ENCODE measurements at places on chromosomes 6 and 20.

DNA sequence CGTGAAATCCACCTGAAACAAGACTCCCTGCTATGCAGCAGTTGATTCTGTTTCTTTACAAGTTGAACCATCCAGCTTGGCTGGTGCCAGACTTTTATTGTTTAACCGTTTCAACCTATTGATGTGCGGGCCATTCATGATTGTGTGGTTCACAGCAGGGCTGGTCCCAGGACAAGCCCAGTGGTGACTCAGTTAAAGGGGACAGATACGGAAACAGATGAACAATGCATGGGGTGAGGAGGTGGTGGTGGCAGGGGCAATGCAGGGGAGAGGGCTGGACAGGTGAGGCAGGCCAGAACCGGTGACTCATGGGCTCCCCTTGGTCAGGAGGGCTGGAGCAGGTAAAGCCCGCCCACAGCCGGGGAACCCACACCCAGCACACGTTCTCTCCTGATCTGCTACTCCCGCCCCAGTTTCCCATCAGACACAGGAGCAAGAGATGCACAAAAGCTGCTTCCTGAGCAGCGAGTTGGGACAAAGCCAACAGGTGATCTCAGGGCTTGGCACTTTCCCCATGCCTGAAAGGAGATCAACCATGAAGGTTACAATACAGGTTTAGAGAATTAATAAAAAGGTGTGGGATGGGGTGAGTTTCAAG lies 232.2 kb downstream of the LY86 start:
- no peak for DNase-seq

- DNase-seq = no peak
Measured at GRCh38 chr6:29107758-29108157, at the start of gene OR2J3. TSS of gene OR2J3 (plus strand) at chr6:29108058. CDS start at chr6:29111891, 3,833 bp downstream.

GRCh38 chr6:126261792-126262421 lies 78.0 kb upstream of the CENPW start:
- DNase-seq = no peak

GRCh38 chr6:170453586-170454511 lies 99.3 kb downstream of the PSMB1 start:
- DNase-seq = no peak

DNA sequence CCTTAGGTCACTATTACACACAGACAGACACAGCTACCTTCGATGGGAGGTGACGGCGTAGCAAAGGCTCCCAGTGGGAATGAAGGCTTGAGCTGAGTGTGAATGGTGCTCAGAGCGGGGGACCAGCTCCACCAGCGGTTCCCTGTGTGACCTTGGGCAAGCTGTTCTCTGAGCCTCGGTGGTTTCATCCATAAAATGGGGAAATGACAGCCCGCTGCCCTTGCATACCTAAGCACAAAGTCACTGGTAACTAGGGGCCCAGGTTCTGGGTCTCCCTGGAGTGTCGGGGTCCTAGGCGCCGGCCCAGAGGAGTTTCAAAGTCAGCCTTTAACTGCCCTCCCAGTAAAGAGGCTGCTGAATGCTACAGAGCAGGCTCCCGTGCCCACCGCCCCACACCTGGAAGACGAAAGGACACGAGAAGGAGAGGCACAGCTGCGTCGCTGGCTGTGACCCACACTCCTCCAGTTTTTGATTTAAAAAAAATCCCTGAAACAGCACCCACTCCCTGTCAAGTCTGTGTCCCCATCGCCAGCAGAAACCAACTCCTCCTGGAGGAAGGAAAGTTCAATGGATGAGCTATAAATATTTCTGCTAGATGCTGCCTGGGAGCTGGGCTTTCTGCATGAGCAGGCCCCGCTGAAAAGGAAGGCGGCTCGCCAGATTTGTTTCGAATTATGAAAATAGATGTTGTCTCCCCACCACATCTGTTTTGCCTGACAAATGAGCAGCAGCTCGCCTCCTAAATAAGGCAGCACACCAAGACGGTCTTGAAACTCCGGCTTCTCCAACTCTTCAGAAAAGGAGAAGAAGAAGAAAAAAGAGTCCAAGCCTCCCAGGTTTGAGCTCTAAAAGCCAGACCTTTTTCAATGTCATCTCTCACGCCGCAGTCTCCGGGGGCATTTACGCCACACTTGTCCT lies 27.4 kb downstream of the PMEPA1 start:
- DNase-seq = no peak

DNA sequence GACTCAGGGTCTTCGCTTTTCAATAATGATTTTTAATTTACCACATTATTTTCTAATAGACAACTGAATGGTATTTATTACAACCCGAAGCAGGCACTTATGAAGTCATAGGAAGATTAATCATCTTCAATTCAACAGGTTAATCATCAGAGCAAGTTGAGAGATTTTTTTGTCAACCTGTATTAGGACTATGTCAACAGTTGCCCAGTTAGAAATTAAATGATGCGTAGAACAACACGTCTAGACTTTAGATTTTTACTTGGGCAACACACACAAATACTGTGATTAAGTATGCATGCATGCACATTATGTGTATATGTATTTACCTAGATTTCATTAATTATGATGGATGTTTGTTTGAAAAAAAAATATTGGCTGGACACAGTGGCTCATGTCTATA lies 4.3 kb downstream of the ILRUN start:
- DNase-seq = no peak

DNA sequence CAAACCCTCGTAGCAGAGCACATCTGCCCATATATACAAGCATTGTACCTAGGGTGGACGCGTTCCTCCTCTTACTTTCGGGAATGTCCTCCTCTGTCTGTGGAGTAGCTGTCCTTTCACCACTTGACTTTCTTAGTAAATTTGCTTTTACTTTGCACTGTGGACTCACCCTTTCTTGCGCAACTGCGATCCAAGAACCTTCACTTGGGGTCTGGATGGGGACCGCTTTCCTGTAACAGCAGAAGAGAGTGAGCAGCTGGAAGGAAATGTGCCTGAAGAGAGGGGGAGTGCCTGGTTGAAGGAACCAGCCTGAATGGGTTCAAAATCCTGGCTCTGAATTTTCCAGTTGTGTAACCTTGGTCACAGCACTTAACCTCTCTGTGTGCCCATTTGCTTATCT lies 40.1 kb upstream of the PMEPA1 start:
- no peak for DNase-seq

GRCh38 chr20:46458866-46459750 lies 52.7 kb upstream of the ELMO2 start:
- DNase-seq = peak; percentile 6

- DNase-seq = no peak
Measured at GRCh38 chr20:35434085-35435005, 3.7 kb downstream of the GDF5 start.

- no peak for DNase-seq
Measured at GRCh38 chr6:168129292-168130167, 50.5 kb upstream of the FRMD1 start.
